HepG2 (cell line): ENCODE measurements at places on chromosomes 3 and 15.

- no peak for DNase-seq
Observed at GRCh38 chr3:52399593-52399992, 45.3 kb downstream of the SEMA3G start.

- no peak for DNase-seq
Observed at GRCh38 chr3:4866866-4867265, 112.4 kb upstream of the BHLHE40 start.

DNA sequence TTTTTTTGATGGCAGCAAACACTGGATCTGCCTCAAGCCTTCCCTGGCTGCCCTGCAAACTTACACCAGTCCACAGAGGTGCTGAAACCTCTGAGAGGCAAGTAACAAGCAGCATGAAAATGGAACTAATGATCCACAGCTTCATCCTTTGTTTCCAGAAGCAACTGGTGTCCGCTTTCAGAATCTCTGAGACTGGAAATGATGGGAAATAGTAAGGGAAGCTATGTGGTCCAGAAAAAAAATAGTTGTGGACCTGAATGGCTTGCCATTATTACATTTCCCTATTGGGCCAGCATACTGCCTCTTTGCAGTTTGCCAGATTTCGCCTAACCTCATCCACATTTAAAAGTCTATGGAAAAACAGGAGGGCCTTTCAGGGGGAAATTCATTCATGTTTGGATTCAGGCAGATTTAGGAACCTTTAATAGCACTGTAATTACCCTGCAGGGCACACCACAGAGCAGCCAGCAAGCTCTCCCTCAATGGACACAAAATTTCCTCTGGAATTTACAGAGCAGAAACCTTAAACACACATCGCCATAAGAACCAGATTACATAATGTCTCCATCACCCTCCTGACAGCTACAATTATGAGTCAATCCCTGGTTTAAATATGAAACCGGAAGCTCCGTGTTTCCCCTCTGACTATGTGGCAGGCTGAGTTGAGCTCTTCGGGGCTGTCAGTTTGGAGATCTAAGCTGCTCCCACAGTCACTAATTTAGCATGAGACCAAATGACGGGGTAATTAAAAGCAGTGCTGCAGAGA lies 134.4 kb downstream of the TMCO5A start:
- DNase-seq = no peak

- no peak for DNase-seq
Observed at GRCh38 chr15:29750754-29751153, 71.5 kb downstream of the TJP1 start.

DNA sequence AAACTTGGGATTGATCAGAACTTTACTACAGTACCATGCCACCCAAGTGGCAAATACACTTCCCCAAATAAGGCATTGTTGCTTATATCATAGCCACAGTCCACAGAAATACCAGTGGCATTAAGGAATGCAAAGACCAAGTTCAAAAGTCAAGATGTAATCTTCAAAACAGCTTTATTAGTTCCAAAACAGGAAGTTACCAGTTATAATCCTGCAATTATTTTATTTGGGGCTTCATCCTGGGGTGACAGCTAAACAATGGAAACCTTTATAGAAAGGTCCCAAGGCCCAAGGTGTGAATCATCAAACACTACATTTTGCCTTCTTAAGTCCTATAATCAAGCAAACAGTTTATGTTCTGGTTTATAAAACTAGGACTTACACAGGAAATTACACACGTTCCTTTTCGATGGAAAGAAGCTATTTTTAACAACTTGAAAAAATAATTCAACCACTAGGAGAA lies 30.3 kb upstream of the RNF7 start:
- DNase-seq = no peak

- peak; percentile 29 for DNase-seq
Observed at GRCh38 chr3:78659386-78659987, 1108.3 kb downstream of the ROBO1 start.

DNA sequence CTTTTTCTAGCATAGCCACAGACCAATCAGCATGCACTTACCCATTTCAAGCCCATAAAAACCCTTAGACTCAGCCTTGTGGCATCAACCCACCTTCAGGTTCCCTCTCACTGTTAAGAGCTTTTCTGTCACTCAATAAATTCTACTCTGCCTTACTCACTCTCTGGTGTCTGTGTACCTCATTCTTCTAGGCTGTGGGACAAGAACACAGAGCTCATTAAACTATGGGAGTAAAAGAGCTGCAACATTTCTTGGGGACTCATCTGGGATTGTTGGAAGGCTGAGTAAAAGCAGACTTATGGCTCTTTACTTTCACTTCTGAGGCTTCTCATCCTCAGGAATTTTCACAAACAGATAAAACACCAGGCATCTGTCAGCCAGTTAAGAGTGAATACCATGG lies 879.3 kb downstream of the ROBO2 start:
- no peak for DNase-seq

DNA sequence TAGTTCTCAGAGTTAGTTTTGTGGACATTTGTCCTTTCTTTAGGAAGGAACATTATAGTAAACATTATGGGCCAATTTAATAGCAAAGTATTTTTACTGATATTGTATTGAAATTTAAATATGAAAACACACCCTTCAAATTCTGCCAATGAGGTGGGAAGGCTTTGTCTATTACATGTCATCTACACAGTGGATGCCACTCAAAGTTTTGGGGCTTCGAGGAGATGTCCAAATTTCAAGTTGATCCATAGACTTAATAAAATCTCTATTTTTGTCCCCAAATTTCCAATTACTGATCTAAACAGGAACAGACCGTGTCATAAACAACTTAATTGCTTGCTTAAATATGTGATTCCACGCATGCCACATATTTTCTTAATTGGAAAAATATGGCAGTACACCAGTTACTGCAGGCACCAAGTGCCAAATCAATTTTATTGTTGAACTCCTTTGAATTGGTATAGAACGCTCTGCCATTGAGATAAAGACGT lies 1.7 kb downstream of the SHOX2 start:
- no peak for DNase-seq

DNA sequence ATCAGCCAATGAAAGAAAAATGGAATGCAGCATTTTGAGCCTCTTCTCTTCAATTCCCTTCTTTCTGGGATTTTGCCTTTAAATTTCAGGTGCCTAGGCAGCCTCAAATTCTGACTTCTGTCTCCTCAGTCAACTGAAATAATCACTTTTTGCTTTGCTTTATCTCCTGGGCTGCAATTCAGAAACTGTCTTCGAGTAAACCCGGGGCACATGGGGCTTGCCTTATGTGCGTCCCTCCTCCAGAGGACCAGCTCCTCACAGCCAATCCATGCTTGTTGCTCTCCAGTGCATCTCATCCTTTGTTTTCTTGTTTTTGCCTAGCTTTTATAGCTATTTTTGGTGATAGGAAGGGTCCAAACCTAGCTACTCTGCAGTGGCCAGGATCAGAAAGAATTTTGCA lies 8.8 kb downstream of the RTP3 start:
- no peak for DNase-seq

- DNase-seq = no peak
Observed at GRCh38 chr15:45555934-45556608, 31.1 kb upstream of the BLOC1S6 start.

DNA sequence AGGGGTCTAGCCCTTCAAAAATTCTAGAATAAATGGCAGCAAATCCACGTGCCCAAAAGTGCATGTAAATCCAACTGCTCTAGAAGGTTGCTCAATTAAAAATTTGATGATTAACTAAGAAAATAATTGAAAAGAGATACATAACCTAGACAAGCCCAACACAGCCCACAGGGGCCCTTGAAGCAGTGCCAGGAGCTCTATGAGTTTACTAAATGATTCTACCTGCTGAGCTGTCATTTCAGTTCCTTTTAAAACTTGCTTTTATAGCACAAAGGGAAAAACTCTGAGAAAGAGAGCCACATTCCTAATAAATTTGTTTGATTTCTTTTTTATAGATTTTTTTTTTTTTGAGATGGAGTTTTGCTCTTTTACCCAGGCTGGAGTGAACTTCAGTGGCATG lies 38.9 kb upstream of the GNB5 start:
- DNase-seq = no peak

GRCh38 chr15:48459571-48460442 lies 128.6 kb downstream of the DUT start:
- no peak for DNase-seq

DNA sequence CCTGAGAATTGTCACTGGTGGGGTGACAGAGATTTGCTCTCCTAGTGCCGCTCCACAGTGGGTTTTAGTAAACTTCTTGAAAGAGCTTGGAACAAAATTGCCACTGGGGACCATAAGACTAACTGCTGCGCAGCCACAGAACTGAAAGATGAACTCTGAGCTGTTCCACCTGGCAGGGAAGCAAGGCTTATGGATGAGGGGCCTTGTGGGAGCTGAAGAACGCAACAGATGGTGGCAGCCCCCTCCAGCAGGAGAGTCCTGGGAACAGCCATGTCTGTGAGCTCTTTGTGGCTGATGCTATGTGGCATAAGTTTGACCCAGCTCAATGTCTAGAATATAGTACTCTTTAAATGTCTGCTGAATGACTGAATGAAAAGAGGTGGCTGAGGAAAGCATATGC lies 66.8 kb upstream of the C2CD4B start:
- DNase-seq = no peak

DNA sequence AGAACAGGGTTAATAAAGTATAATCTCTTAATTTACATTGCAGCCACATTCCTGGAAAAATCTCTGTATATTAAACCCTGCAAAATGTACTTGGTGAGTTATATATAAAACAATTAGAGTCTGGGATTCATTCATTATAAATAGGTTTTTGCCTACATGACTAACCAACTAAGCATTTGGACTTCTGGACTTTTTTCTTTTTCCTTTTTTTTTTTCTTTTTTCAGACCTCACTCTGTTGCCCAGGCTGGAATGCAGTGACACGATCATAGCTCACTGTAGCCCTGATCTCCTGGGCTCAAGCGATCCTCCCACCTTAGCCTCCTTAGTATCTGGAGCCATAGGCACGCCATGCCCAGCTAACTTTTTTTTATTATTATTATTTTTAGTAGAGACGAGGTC lies 4.5 kb downstream of the DNAJC13 start:
- peak; percentile 60 for DNase-seq

- no peak for DNase-seq
Observed at GRCh38 chr3:20516311-20516710, 330.3 kb upstream of the SGO1 start.

- no peak for DNase-seq
Observed at GRCh38 chr15:97718509-97718908, 242.0 kb upstream of the ARRDC4 start.
